ENCODE measurements at places on chromosomes 2 and 18.

- DNase-seq = no peak
Measured at GRCh38 chr2:25420820-25421237, 79.1 kb upstream of the DNMT3A start.

DNA sequence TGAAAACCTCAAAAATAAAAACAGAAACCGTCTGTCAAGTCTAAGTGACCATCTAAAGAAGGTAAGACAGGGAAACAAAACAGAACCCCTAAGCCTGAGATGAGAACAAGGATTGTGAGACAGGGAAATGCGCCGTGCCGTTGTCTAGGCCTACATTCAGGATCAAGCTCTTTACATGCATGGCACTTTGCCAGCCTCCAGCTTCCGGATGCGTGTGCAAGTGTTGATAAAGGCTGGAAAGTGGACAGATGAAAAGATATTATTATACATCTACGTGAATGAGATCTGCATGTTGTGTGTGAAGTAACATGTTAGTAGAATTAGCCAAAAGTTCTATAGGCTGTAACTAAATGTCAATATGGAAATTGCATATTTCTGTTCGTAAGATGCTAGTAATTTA lies 28.6 kb upstream of the TMEM87B start:
- DNase-seq = no peak

DNA sequence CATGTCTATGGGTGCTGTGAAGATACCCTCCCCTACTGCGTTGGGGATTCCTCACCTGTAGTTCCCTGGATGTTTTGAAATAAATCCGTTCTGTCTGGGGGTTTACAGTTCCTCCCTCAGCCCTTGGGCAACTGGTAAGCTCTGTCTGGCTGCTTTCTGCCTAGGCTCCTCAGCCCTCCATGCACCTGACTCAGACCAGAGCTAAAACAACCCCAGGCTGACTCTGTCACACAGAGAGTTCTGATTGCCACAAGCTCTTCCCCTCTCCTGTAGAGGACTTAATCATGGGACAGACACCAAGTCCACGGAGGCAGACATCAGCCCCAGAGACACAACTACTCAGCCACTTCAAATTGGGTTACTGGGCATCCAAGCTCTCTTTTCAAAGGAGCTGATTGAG lies 6.3 kb downstream of the VIT start:
- DNase-seq = no peak

- DNase-seq = no peak
Measured at GRCh38 chr2:176491172-176491904, 222.1 kb downstream of the MTX2 start.

GRCh38 chr18:68484241-68484640 lies 230.7 kb downstream of the TMX3 start:
- no peak for DNase-seq

GRCh38 chr18:3660739-3661515 lies 211.0 kb downstream of the TGIF1 start:
- no peak for DNase-seq

GRCh38 chr18:8979258-8979988 lies 123.1 kb upstream of the NDUFV2 start:
- no peak for DNase-seq

DNA sequence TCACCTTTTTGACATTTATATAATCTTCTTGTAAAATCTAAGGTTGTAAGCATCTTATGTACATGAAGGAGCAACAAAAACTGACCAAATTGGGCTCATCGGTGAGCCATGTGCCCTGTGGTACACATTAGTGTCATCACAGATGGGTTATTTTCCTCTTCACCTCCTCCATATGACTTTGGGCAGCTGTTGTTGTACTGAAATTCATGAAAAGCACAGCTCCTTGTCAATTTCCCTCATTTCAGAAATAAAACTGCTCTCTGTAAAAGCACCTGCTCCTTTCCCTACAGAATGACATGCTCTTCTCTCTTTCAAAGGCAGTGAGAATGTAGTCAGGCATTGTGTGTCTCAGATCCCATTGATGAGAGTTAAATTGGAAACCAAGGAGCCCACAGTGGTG lies 42.0 kb downstream of the DTNA start:
- no peak for DNase-seq

- no peak for DNase-seq
Measured at GRCh38 chr2:218745160-218745558, 34.5 kb downstream of the TTLL4 start.

DNA sequence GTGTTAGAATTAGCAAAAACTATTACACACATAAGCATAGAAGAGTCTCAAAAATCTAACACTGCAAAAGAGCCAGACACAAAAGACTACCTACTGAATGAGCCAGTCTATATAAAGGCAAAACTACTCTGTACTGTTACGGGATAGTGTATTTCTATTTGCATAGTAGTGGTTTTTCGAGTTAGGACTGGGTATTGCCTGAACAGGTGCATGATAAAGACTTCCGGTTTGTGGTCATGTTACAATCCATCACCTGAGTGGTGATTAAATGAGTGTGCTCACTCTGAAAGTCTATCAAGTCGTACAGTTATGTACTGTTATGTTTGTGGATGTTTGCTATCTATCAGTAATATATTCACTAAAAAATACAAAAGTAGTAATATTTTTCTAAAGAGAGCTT lies 523.3 kb upstream of the SYT4 start:
- DNase-seq = no peak
